ENCODE measurements at places on chromosomes 6 and 20.
A peak's percentile ranks its signal among the peaks of the same experiment; 100 is the strongest.

DNA sequence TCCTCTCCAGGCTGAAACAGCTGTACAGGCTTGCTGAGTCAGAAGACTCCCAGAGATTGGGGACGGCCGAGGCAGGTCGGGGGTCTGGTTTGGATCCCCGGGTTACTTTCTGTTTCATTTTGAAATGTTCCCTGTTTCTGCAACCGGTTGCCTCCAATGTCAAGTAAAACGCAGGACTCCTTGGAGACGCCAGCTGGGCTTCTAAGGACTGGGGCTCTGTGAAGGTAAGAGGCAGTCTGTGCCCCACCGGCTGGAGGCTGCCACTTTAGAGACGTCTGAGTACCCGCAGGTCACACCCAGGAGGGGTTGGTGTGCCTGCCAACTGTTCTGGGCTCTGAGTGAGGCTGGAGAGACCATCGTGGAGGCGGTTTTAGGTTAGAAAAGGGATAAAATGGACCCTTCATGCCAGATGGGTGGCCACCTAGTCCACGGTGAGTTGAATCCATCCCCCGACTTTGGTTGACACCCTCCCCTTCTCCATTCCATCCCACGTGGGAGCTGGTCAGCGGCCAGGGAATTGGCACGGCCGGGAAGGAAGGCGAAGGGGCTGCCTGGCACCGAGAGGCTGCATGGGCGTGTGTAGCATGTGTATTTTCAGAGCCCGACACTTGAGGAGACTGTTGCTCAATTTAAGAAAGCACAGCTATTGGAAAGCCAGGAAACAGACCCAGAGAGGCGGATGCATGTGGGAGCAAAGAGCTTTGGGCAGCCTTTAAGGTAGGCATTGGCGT, 240.9 kb downstream of the PHACTR1 start:
- peak; percentile 56 for DNase-seq

- no peak for DNase-seq
These were observed 9.6 kb downstream of the CD24 start for GRCh38 chr6:106964954-106965353.

DNA sequence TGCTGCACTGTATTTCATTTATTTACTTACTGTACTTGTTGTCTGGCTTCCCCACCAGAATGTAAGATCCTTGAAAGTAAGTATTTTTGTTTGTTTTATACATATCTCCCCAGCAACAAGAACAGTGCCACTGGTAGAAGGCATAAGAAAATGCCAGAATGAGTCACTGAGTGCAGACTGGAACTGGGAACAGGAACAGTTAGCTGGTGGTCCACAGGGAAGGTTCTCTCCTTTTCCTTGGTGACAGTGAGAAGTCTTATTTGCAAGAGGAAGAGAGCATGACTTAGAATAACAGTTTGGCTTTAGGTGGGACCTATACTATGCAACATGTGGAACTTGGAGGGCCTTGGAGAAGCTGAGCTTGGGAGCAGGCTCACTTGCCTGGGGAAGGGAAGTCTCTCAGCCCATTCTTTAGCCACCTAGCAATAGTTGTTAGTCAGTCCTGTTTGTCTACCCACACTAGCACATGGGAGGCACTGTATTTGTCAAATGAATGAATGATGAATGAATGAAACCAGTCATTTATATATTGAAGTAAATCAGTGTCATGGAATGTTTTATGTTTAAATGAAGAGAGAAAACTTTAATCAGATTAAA, 203.5 kb downstream of the KCNQ5 start:
- DNase-seq = no peak

DNA sequence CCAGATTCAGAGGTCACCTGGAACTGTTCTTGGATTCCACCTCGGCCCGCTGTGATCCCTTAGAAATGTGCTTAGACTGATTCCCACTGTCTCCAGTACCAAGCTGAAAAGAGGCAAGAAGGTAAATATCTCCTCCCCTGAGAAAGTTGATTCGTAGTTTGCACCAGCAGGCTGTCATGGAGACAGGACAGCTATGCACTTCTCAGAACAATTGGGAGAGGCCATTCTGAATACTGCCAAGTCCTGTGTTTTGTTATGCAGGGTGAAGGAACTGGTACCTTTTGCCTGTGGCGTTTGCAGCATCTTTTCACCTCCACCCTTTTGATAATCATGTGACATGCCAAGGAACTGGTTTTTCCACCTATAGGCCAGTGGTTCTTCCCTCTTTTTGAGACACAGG, 58.2 kb upstream of the RNGTT start:
- no peak for DNase-seq

- no peak for DNase-seq
These were observed 242.8 kb downstream of the GJA1 start for GRCh38 chr6:121678245-121678644.

- DNase-seq = no peak
These were observed 8.2 kb downstream of the C6orf62 start for GRCh38 chr6:24710519-24711303.

DNA sequence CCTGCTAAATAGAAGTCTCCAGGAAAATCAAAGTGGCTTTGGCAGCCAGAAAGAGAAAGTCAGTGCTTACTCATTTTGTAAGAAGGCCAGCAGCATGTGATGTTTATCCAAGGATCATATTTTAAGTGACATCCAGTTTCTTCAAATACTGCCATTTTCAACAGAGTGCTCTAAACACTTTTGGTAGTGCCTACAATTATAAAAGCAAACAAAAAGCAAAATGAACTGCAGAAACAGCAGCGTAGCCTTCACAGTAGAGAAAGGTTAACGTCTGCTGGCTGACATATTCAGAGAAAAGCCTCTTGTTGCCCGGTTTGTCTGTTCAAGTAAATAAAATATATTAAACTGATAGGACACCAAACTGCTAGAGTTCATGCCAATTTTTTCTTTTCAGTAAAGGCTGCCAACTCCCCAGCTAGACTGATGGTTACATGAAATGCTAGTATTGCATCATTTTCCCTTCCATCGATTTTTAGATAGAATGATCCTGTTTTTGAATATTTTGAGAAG, 705.7 kb upstream of the SLC35B3 start:
- DNase-seq = no peak

DNA sequence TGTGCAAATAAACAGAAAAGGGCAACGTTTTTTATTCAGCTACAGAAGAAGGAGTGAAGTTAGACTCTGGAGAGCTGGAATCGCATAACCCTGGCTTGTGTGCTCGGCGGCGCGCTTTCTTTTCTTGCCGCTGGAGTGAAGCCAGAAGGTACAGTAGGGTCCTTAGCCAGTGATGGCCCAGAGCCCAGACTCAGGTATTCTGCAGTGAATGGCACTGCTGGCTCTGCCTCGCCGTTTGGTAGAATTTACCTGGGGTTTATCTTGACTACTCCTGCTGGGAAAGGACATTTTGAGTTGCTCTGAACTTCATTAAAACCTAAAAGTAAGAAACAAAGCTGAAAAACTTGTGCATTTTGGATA, 56.9 kb upstream of the TIAM2 start:
- peak; percentile 29 for DNase-seq

DNA sequence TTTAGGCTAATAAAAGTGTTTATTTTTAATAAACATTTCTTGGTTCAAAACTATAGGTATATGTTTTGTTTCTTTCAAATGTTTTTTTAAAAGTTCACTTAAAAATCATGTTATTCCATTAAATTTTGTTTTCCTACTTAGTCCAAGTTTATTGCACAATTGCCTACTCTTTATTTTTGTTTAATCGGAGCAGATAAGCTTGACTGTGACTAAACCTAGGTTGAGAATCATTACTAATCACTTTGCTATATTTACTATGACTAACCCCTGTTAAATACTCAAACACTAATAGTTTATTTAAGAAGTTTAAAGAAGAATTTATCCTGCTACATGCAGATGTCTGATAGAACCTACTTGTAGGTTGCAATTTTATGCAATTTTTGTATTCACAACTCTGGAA, 18.8 kb downstream of the MAP3K4 start:
- no peak for DNase-seq

DNA sequence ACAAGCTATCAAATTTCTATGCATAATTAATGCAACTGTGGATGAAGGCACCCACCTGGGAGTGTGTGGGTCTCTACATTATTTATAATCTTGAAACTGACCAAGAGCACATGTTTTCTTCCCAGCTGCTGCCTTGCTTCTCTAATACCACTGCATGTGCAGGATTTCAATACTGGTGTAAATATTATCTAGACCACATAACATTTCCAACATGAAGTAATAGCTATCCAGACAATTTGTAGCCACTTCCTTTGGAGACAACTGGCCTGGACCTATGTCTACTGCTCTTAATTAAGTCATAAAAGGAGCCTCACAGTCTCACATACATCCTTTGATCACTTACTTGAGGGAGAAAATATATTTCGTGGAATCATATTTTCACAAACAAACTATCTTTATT, 180.7 kb downstream of the HIVEP2 start:
- DNase-seq = no peak

GRCh38 chr6:40640599-40641227, 53.5 kb upstream of the LRFN2 start:
- no peak for DNase-seq

GRCh38 chr6:111487661-111488060, 4.6 kb upstream of the REV3L start:
- no peak for DNase-seq

GRCh38 chr6:4136354-4136831, 1.0 kb upstream of the ECI2 start:
- no peak for DNase-seq

- DNase-seq = peak; percentile 89
These were observed 3.9 kb downstream of the SDC4 start for GRCh38 chr20:45344168-45344860.

DNA sequence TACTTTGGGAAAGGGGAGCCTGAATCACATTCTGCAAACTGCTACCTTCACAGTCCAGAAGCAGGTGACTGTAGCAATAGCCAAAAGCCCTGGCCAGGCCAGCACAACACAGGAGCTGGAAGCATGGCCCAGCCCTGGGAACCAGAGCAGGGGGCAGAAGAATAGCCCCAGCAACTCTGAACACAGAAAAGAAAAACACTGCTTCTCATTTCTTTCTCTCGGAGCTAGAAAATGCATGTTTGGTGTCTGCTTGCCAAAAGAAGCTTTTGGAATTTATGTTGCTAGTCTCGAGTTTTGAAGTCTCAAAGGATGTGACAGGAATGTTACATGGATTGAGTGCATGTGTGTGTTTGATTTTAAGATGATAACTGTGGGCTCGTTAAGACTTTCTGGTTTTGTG, 79.8 kb upstream of the SCAF8 start:
- DNase-seq = no peak

- no peak for DNase-seq
These were observed 407.1 kb upstream of the RUNX2 start for GRCh38 chr6:44920952-44921491.

DNA sequence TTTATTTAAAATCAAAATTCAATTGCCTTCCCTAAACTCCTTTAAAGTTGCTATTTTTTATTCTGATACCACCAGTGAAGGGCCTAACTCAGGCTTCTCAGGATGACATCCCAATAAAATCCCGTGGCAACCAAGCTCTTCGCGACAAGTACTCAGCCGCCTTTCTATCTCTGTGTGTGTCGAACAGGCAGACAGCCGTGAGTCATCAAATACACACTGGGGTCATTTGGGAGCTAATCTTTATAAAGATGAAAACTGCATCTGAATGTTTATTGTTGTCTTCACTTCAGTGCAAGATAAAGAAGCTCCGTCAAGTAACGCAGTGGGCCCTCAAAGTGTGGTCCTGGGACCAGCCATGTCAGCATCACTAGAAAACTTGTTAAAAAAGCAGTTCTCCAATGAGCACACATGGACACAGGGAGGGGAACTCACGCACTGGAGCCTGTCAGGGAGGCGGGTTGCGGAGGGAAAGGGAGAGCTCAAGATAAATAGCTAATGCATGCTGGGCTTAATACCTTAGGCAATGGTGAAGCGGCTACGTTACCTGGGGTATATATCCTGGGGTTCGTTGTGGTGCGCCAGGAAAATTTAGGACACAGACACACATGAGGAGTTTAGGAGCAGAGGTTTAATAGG, 119.3 kb downstream of the RNF144B start:
- DNase-seq = peak; percentile 10

- no peak for DNase-seq
These were observed 42.5 kb upstream of the ARMC2 start for GRCh38 chr6:108805611-108806167.

GRCh38 chr20:24751551-24751950, 197.5 kb upstream of the CST7 start:
- no peak for DNase-seq

DNA sequence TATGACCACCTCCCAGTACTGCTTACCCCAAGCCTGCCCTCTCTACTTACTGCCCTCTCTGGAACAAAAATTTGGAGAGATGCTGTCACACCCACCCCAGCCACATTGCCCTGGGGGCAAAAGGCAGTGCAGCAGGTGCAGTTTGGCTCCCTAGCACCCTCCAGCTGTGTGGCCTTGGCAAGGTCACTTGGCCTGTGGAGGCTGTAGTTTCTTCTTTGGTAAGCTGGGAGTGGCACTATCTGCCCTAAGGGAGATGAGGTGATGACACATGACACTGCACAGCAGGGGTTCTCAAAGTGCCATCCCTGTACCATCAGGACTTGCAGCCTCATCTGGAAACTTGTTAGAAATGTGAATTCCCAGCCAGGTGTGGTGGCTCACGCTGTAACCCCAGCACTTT, 44.8 kb downstream of the TAF8 start:
- DNase-seq = no peak

DNA sequence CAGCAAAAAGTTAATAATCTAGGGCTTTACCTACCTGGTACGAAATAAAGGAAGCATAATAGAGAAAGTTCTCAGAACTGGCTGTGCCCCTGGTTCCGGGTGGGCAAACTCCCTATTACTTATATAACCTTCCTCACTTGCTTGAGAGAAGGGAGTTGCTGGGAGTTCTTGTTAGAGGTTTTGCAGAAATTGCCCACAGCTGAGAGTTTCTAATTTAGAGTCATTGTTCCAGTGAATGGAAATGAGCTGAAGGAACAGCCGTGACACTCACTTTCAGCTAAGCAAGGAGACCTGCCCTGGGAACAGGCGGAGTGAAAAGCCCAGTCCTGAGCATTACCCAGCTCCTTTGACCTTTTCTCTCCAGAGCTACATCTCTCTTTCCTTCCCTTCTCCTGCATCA, 594.6 kb upstream of the FLRT3 start:
- DNase-seq = no peak

DNA sequence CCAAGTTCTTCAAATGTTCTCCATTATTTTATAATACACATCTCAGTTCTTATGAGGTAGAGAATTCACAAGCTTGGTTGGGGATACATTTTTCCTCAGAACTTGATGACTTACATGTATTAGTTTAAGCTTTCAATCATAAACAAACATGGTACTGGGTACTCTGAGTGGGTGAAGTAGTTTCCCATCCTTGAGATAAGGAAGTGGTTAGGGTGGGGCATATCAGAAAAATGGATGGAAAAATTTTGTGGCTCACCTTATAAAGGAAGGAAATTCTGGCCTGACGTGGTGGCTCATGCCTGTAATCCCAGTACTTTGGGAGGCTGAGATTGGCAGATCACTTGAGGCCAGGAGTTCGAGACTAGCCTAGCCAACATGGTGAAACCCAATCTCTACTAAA, 52.0 kb downstream of the CD164 start:
- DNase-seq = no peak
